Right lobe of liver (tissue), 6 donors: ENCODE measurements at places on chromosomes 16 and 17. TPM values are rescaled to one million over a fixed set of nuclear protein-coding genes. Genes with fewer than 3 reads are reported as not detected.

DNA sequence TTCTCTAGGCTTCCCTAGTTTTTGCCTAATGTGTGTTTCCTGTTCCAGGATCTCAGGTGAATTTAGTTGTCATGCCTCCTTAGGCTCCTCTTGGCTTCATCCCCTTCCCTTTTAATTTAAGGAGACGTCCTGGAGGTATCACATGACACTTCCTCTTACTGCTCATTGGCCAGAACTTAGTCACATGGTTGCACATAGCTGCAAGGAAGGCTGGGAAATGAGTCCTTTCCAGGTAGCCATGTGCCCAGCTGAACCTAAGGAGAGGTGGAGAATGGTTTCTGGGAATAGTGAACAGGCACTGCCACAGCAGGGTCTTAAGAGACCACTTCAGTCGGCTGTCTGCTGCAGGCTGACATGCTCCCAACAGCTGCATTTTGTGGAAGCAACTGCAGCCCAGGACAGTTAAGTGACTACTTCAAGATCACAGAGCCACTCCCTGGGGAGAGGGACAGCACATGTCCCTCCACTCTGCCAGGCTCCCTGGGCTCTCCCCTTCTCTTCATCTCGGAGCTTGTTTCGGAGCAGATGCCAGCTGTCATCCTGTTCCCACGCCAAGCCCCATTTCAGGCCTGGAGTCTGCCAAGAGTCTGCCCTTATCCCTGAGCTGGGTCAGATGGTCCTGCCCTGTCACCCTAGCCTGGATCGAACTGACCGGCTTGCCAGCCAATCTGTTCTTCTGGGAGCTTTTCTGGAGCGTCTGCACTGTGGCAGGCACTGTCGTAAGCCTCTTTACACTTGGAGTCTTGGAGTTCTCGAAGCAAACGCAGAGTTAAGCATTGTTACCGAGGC is 81.4 kb upstream of the FOXF1 start:
- no peaks in the 10 kb centered on the region for H3K27me3 ChIP-seq
- H3K27ac ChIP-seq = no peak overlapping the region
- H3K4me1 ChIP-seq = no peaks in the 10 kb centered on the region
- H3K36me3 ChIP-seq = no peaks in the 10 kb centered on the region

Gene TPSG1
- 0.43 TPM for total RNA-seq

GRCh38 chr17:68228817-68229570 is 18.8 kb upstream of the AMZ2 start:
- H3K27ac ChIP-seq = no peak overlapping the region
- H3K27me3 ChIP-seq = no peaks in the 10 kb centered on the region
- no peak overlapping the region for H3K4me3 ChIP-seq
- no peak for DNase-seq
- H3K36me3 ChIP-seq = no peaks in the 10 kb centered on the region

Gene SIRT7
- 12.5 TPM for total RNA-seq
